EH (cell line): ENCODE measurements at places on chromosomes 7 and 10.

DNA sequence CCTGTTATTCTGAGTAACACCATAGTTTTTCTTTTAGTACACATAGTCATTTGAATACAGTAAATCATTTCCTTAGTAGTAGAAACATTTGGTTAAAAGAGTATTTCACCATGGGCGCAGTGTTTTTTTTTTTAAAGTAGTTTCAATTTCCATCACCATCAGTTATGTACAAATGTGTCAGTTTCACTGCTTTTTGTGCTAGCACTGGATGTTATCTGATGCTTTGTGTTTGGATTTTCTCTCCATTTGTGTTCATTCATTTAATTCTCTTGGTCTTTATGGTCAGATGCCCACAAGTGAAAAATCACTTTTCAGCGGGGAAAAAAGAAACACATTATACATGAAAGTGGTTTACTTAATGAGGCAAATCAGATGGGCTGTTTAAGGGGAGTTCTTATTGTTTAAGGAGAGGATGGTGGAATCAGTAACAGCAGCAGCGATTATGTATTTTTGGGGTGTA lies 16.0 kb upstream of the HK1 start:
- no peak for DNase-seq

DNA sequence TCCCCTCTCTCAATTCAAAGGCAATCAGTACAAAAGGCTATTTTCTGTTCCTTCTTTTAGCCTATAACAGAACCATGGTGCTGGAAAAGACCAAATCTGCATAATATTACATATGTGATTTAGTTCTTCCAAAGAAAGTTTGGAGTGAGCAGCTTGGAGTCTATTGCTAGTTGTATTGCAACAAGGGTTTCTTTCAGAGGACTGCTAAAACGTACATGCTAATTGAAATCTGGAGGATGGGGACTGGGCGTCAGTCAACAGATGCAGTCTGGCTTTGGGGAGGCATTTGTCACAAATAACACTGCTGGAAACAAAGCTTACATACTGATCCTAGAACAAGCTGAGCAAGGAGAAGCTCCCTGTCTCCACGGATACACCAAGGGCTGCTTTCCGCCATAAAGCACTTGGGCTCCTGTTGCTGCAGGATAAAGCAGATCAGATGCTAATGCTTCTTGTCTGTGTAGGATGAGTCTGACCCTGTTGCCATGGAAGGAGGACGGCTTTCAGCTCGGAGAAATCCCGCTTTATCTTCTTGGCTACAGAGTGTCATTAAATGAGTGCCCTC lies 883.5 kb downstream of the SORCS1 start:
- DNase-seq = no peak

DNA sequence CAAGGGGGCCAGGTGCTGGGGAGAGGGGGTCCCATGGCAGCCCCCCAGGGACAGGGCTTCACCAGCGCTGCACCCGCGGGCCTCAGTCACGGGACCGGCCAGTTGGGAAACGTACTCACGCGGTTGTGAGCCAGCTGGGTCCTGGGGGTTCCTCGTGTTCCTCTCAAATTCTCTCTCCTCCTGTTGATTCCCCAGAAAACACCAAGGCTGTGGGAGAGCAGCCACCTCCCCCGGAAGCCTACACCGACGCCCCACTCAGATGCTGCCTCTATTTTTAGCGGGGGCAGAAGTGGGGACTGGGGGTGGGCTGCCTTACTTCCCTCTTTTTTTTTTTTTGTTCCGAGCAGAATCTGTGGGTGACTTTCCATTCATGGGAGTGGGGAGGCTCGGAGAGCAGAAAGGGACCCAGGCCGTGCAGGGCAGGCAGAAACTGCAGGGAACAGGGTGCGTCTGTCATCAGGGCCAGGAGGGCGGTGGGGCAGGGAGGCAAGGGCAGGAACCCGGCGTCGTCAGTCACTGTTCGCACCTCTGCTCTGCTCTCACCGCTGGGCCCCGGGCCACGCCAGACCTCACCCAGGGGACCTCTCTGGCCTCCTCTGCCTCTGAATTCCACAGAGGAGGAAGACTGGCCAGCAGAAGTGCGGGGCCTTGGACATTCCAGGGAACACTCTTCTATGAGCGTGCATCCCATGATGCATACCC lies 63.1 kb downstream of the CARD11 start:
- no peak for DNase-seq

GRCh38 chr10:20407357-20407756 lies 489.8 kb downstream of the NEBL start:
- DNase-seq = no peak

DNA sequence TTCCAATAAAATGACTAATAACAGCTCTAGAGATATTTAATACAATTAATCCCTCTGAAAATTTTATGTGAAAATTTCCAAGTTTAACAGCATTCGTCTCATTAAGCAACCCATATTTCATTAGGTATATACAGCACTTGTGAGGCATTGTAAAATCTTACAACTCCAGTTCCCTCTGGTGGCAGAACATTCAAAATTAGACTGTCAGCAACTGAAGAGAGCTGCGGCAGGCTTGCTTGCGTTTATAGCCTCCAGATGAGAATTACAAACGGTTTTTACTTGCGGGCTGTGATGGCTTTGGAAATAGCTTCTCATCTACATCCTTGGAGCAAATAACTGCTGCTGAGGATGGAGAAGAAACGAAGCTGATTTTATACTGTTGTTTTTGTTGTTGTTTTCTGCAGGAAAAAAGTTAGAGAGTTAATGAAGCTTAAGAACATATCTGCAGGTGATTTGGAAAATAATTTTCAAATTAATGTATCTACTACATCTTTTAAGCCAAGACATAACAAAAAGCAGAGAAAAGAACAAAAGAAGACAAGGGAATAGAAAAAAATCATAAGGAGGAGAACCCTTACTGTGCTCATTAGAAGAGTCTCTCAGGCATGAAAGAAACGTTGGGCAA lies 171.3 kb downstream of the MAGI2 start:
- peak; percentile 85 for DNase-seq

GRCh38 chr7:2993868-2994267 lies 49.8 kb downstream of the CARD11 start:
- DNase-seq = no peak

- peak; percentile 89 for DNase-seq
Measured at GRCh38 chr10:88254091-88254490, 329.0 kb downstream of the RNLS start.

DNA sequence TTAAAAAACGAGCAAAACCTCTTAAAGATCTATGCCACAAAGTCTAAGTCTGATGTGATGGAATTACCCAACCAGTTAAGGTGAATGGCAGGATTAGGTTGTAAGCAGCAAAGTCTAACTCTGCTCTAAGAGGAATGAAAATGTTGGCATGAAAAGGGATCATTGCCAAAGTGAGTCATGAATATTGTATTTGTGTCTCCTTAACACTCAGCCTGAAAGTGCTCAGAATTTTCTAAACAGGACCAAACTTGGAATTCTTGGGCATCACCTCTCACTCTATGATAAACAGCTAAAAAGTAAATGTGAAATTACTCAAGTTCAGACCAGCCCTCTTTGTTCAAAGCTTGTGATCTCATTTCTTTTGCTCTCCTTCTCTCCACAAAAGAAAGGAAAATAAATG lies 27.0 kb downstream of the PPP1R3A start:
- DNase-seq = peak; percentile 61

- no peak for DNase-seq
Measured at GRCh38 chr10:85864173-85864549, 502.4 kb downstream of the GRID1 start.

GRCh38 chr7:6675807-6676405 lies 30.8 kb downstream of the ZNF12 start:
- DNase-seq = no peak

- DNase-seq = no peak
Measured at GRCh38 chr10:89952325-89952724, 250.9 kb downstream of the KIF20B start.

DNA sequence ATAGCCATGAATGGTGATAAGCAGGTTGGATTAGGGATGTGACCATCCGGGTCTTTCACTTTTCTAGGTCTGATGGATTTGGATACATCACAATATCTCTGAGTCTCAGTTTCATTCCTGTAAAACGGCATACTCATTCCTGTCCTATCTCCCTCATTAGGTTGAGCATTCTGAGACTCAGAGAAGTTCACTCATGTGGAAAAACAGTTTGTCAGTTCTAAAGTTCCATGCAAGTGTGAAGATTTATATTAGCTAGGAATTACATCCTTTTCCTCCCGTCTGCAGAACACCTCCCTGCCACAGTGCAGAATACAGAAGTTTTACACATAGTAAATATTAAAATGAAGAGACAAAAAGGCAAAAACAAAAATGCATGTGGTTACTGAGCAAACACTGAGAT lies 94.2 kb upstream of the SLC25A13 start:
- no peak for DNase-seq

DNA sequence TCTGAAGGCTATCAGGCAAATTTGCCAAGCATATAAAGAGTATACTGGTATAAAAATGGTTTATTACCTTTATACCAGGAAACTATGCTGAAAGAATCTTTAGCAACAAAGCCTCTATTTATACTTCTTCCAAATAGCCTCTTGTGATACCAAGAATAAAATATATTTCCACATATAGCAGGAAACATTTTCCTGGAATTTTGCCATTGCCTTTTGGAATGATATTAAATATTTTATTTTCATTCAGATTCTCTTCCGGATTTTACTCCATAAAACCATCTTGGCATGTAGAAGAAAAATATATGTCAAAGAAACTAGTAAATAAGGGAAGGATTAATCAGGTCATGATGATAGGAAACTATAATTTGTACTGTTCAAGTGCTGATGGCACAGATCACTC lies 17.7 kb downstream of the SOSTDC1 start:
- DNase-seq = no peak

GRCh38 chr7:67105377-67105776 lies 108.7 kb downstream of the TYW1 start:
- peak; percentile 58 for DNase-seq

DNA sequence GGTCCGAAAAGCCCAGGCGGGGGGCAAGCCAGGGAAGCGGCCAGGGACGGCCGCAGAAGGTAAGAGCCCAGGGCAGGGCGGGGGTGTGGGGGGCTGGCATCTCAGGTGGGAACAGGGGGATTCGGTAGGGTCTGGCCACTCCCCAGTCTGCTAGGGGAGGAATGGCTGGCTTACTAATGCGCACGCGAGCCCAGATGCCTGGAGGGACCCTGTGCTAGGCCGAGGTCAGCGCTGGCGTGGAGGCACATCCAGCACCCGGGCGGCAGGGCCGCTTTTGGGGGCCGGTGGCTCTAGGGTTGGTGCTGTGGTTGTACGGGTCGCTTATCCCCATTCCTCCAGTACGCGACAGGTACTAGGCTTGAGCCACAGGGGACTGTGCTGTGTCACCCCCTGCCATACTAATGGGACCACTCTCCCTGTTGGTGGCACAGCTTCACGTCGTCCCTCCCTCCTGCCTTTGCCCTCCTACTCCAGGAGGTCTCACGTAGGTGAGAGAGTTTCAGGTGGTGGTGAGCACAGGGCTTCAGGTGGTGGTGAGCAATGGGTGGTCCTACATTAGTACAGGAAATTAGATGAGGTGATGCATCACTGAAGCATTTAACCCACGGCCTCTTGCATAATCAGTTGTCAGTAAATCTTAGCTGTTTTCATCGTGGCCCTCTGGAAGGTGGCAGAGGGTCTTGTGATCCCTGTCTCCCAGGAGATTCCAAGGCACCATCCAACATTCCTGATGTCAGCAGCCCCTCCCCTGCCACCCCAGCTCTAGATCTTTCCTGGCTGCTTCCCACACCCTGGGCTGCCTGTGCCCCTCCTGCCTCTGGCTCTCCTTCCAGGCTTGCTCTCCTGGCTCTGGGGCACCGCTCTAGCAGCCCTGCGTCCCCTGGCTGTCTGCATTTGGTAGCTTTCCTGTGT lies 971 bp downstream of the AEBP1 start:
- peak; percentile 83 for DNase-seq

DNA sequence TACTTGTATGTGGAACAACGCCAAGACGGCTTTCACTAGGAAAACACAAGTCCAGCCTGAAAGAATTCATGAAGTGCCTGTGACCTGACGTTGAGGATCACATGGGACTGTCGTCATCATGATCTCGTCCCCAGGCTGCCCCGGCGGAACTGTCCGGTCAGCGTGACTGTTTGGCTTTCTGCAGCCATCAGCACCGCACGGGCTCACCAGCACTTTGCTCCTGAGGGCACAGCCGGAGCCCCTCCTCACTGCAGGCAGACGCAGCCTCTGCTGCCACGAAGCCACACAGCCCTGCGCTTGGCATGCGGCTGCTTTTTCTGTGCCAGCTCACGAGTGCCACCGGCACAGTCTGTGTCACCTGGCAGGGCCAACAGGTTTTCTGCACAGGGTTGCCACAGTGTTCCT lies 9.4 kb upstream of the GET4 start:
- DNase-seq = peak; percentile 96

DNA sequence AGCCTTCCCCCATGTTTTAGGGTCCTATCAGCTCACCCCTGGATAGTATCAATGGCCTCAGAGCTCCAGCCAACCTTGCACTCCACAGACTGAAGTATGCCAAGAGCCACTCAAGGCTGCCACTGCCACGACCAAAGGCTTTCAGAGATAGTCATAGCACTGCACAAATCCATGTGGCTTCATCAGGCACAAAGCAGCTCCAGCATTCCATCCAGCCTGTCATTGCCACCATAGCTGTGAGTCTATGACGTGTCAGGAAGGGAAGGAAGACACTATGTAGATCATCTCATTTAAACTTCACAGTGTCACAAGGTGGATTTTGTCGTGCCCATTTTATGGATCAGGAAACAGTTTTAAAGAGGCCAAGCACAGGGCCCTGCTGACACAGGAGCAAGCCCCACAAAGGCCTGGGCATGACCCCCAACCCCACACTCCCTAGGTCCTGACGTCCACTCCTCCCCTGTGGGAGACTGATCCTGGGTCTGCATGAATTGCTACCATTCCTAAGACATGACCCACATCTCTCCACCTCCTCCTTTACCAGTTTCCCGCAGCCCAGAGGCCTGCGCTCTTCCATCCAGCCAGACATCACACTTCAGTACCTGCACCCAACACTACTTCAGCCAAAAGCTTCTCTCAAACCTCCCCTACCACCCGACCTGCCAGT lies 119.4 kb downstream of the DIP2C start:
- DNase-seq = peak; percentile 28

GRCh38 chr7:29935111-29935510 lies 54.5 kb downstream of the SCRN1 start:
- peak; percentile 41 for DNase-seq

DNA sequence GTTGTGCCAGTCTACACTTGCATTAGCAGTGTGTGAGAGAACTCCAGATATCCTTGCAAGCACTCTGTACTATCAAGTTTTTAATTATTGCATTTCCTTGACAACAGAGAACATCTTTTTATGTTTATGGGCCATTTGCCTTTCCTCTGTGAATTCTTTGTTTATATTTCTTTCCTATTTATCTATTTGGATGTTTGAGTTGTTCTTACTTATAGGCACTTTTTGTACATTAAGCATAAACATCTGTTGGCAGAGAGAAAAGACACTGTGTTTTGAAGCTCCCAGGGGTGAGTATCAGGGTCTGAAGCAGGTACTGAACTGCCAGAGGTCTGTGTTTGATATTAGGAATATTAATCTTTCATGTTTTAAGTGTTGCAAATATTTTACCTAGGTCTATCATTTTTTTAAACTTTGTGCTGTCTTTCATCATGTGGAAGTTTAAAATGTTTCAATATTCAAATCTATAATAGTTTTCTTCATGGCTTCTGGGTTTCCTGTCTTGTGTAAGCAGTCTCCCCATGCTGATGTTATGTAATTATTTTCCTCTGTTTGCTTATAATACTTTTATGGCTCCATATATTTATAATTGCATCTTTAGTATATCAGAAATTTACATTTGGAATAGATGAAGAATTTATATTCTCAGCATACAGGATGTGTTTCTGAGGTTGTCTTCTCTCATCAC lies 17.7 kb upstream of the PDCD4 start:
- no peak for DNase-seq

- DNase-seq = no peak
Measured at GRCh38 chr10:118957966-118958365, 71.5 kb upstream of the NANOS1 start.
